ENCODE measurements at places on chromosomes 6 and 20. TPM values are rescaled to one million over a fixed set of nuclear protein-coding genes. Genes with fewer than 3 reads are reported as not detected.

The GHRH gene
- polyA plus RNA-seq = not detected

The FAM83C gene
- polyA plus RNA-seq = not detected

The NOTCH4 gene
- 4.0 TPM for polyA plus RNA-seq

The VGLL2 gene
- not detected for polyA plus RNA-seq

The DEFB132 gene
- polyA plus RNA-seq = not detected

Data from aorta (tissue), 5 donors.